ENCODE measurements at places on chromosomes 6 and 20. TPM values are rescaled to one million over a fixed set of nuclear protein-coding genes. Genes with fewer than 3 reads are reported as not detected.

The IPCEF1 gene
- total RNA-seq = 7.9 TPM

The PLCB4 gene
- 6.6 TPM for total RNA-seq

The IL17A gene
- not detected for total RNA-seq

The MYCT1 gene
- 18.0 TPM for total RNA-seq

GRCh38 chr20:5606350-5606749 lies 143.9 kb upstream of the SHLD1 start:
- H3K36me3 ChIP-seq = peaks cover 23% of the 10 kb centered on the region
- peak overlapping the region; percentile 97 for H3K27ac ChIP-seq
- peak overlapping the region; percentile 73 for H3K4me3 ChIP-seq
- no peak for DNase-seq

- H3K27ac ChIP-seq = peak within 1 kb of the TSS; percentile 74
- no peaks in the 10 kb centered on the region for H3K27me3 ChIP-seq
- H3K4me3 ChIP-seq = peak within 1 kb of the TSS; percentile 68
These were observed at the start of gene C20orf96 for GRCh38 chr20:290084-290831. C20orf96 (minus strand) TSS chr20:290750; CDS start chr20:290610, 140 bp downstream.

Measured in lower lobe of right lung (tissue), 2 donors.